Heart right ventricle (tissue), 16 donors: ENCODE measurements at places on chromosomes 5 and 9. TPM values are rescaled to one million over a fixed set of nuclear protein-coding genes. Genes with fewer than 3 reads are reported as not detected.

DNA sequence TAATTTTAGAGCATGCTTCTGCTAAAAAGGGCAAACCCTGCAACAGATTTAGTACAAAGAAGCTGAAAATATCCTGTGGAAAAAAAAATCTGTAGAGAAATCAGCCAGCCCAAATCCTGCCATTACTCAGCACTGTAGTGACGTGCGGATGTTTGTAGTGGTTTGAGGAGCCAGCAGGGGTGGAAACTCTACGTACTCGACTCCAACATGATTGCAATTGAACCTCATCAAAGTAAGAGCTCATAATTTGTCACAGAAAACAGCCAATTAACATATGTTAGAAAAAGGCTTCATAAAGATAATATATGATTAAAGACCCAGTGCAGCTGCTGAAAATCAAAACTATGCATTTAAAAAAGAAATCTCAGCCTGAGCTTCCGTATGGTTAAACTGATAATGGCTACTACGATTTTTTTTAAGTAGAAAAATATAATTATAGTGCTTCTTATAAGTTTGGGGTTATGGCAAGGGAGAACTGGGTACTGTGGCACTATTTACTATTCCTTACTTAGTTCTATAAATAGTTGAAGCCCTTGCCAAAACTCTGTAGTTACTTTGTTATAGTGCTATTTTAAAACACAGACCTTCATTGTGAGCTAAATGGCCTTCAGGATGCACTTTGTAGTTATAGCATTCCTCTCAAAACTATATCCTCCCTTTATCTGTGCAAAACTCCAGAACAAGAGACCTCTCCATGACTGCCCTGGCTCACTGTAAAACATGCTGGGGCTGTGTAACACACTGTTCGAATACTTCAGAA, 49.4 kb downstream of the MEF2C start:
- H3K4me3 ChIP-seq = peak overlapping the region; percentile 18
- H3K4me1 ChIP-seq = peaks cover 60% of the 10 kb centered on the region
- H3K36me3 ChIP-seq = no peaks in the 10 kb centered on the region

Gene SHISAL2B
- total RNA-seq = not detected

Gene TICAM2
- 1.9 TPM for total RNA-seq

- H3K4me3 ChIP-seq = no peak overlapping the region
- DNase-seq = no peak
- no peak overlapping the region for H3K27ac ChIP-seq
- H3K4me1 ChIP-seq = no peaks in the 10 kb centered on the region
Measured at GRCh38 chr5:130109152-130109551, 204.9 kb downstream of the CHSY3 start.

GRCh38 chr9:102428305-102428704, 566.8 kb upstream of the CYLC2 start:
- no peaks in the 10 kb centered on the region for H3K36me3 ChIP-seq
- H3K4me3 ChIP-seq = no peak overlapping the region
- H3K4me1 ChIP-seq = no peaks in the 10 kb centered on the region

Gene C7
- 150 TPM for total RNA-seq
